ENCODE measurements at places on chromosomes 5 and 9. TPM values are rescaled to one million over a fixed set of nuclear protein-coding genes. Genes with fewer than 3 reads are reported as not detected.

GRCh38 chr5:115831163-115831768 is 10.1 kb downstream of the ATG12 start:
- DNase-seq: no peak

DNA sequence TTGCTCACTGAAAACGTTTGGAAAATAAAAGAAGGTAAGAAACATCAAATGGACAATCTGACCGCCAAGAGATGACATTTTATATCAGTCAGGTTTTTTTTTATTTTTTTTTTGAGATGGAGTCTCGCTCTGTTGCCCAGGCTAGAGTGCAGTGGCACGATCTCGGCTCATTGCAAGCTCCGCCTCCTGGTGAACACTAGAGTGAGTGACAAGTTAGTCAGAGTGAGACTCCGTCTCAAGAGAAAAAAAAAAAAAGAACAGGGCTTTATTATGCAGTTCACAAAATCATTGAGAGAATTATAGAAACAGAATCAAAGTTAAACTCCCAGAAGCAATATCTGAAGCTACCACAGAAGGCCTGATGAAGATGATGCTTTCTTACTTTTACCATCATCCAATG is 70.1 kb downstream of the DTWD2 start:
- no peak for DNase-seq

DNA sequence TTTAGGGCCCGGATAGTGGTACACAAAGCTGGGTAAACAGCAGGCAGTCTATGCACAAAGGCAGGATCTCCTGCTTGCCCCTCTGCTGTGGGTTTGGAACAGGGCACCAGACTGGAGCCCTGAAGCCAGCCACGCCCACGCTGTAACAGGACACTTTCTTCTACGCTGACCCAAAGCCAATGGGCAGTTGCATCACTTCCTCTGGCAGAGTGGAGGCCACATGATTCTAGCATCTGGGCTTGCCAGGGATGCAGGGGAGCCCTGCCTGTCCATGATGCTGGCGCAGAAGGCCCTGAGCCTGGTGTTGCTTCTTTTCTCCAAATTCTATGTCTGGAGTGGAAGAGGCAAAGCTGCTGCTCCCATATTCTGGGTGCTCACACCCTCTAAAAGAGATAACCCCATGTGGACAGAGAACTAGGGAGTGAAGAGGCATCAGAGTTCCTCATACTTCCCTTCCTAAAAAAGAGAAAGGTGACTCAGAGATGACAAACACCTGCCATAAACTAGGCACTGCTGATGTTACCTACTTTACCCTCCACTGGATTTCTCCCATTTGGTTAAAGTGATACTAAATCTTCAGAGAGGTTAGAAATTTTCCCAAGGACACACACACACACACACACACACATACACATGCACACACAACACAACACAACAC is 260.3 kb upstream of the KLF4 start:
- DNase-seq: peak; percentile 84

GRCh38 chr5:180296771-180297170 is 4.9 kb upstream of the MAPK9 start:
- no peak for DNase-seq

- no peak for DNase-seq
Measured at GRCh38 chr5:65855766-65856315, 70.5 kb upstream of the ERBIN start.

DNA sequence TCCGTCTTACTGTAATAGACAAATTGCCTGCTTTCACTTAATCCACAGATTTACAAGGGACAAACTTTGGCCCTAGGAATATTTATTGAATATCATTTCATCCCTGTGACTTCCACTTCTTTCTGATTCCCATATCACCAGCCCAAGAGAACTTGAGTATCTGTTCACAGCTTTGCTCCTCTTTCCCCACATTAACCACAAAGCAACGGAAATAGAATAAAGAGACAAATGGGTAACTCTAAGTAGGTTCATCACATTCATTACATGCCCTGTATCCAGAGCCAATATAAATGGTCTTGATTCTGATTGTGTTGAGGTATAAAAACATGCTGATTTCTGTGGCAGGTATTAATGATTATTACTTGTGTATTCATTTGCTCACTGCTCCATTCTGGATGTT is 41.9 kb downstream of the TMEM252 start:
- no peak for DNase-seq

DNA sequence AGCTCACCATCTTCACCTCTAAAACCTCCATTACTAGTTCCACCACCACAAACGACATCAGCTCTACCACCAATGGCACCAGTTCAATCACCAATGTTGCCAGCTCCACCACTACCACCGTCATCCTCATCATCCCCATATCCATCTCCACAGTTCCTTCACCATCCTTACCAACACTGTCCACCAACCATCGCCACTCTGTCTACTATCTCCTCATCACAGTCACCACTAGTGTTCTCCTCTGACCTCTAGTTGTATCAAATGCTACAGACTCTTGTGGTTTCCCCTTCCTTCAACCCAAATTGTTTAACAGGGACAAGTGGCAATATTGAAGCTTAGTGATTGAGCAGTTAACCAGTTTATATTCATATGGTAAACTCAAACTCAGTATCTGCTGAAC is 182.6 kb downstream of the CAAP1 start:
- DNase-seq: no peak

DNA sequence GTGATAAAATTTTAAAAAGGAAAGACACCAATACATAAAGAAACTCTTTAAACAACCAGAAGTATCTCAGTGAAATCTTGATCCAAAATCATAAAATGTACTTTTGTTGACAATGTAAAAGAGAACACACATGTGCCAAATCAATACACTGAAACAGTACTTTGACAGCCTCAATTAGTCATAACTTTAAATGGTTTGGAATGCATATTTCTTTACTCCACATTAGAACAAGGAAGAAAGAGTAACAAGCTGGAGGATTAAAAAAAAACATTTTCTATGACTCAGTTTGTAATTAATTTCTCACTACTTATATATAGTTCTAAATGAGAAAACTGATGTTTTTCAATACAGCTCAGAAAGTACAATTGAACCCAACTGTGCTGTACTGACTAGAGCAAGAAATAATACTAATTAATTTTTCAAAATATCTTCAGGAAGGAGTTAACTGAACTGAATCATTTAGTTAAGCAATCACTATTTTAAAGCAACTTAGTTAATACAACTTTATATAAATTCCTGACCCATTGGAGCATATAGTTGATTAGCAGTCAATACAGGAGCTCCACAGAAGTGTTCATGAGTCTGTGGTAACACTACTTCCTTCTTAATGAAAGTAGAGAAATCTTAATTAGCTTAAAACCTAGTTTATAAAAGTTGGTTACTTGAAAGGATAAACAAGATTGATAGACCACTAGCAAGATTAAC is 101.0 kb downstream of the NR3C1 start:
- DNase-seq: no peak

- no peak for DNase-seq
Measured at GRCh38 chr5:154271936-154272514, 81.5 kb downstream of the GALNT10 start.

DNA sequence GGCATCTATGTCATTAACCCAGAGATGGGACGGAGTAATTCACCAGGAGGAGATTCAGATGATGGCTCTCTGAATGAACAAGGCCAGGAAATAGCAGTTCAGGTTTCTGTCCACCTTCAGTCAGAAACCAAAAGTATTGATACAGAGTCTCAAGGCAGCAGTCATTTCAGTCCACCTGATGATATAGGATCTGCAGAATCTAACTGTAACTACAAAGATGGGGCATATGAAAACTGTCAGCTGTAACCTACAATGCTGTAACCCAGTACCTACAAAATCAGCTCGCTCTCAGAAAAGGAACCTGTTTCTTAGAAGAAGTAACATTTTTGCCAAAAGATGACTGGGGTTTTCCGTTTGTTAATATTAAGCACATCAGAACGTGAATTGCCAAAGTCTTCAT is 14.7 kb downstream of the MFAP3 start:
- DNase-seq: no peak

DNA sequence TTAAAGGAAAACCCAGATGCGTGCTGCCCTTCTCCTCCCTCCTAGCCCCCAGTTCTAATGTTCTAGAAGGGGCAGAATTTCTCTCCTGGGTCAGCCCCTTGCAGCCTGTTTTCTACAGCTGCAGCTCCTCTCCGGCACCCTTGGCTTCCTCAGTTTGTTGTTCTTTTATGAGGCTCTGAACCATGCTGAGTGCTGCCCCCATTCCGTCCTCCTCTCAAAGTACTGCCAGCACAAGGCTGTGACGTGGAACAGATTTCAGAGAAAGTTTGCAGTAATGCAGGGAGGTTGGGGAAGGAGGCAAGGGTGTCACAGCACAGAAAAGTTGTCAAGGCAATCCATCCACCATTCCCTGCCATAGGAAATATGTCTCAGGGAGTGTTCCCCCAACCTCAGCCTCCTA is 63.3 kb downstream of the RGS3 start:
- DNase-seq: peak; percentile 87

- peak; percentile 62 for DNase-seq
Measured at GRCh38 chr5:150485693-150486401, 22.1 kb upstream of the NDST1 start.

- no peak for DNase-seq
Measured at GRCh38 chr5:78289911-78290310, 4.6 kb downstream of the AP3B1 start.

GRCh38 chr5:83527221-83527620 is 55.7 kb downstream of the VCAN start:
- DNase-seq: no peak

- no peak for DNase-seq
Measured at GRCh38 chr5:77791356-77791755, 15.2 kb upstream of the TBCA start.

The CCL28 gene
- polyA plus RNA-seq: 0.33 TPM

The TMEM252 gene
- 1.9 TPM for polyA plus RNA-seq

The PCDHGB7 gene
- polyA plus RNA-seq: 15.2 TPM

The SLC9A3 gene
- 2.1 TPM for polyA plus RNA-seq

The DCAF12 gene
- 57.7 TPM for polyA plus RNA-seq

The C9 gene
- polyA plus RNA-seq: not detected

The FASTKD3 gene
- polyA plus RNA-seq: 23.7 TPM

The FAM153A gene
- 0.18 TPM for polyA plus RNA-seq

The ADGRD2 gene
- polyA plus RNA-seq: 0.08 TPM

The PLEKHG4B gene
- polyA plus RNA-seq: 16.8 TPM
